ENCODE measurements at places on chromosomes 2 and 18. TPM values are rescaled to one million over a fixed set of nuclear protein-coding genes. Genes with fewer than 3 reads are reported as not detected.
A peak's percentile ranks its signal among the peaks of the same experiment; 100 is the strongest.

Gene PLCL1
- 0.64 TPM for total RNA-seq

Gene LYG2
- total RNA-seq, result not detected

Gene MYO3B
- not detected for total RNA-seq

Gene ATOH8
- 9.1 TPM for total RNA-seq

Gene CDKL4
- 4.3 TPM for total RNA-seq

Gene CYB5A
- 35.4 TPM for total RNA-seq

Gene MCEE
- total RNA-seq, result 14.2 TPM

Gene CKAP2L
- total RNA-seq, result 6.8 TPM

DNA sequence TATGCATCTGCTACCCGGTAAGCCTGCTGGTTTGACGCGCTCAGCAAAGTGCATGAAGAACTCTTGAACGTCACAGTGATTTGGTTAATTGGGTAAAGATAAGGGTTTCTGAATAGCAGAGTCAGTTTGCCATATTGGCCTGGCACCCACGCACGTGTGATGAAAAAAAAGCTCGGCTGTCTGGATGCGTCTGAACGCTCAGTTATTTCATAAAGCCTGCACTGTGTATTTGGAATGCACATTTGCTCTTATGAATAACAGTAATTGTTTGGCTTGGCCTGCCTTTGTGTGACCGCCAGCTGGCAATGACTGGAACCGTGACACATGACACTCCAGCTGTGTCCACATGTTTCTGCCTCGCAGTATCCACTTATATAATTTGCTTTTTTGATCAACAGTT, 129.2 kb upstream of the MEIS1 start:
- no peak for DNase-seq

DNA sequence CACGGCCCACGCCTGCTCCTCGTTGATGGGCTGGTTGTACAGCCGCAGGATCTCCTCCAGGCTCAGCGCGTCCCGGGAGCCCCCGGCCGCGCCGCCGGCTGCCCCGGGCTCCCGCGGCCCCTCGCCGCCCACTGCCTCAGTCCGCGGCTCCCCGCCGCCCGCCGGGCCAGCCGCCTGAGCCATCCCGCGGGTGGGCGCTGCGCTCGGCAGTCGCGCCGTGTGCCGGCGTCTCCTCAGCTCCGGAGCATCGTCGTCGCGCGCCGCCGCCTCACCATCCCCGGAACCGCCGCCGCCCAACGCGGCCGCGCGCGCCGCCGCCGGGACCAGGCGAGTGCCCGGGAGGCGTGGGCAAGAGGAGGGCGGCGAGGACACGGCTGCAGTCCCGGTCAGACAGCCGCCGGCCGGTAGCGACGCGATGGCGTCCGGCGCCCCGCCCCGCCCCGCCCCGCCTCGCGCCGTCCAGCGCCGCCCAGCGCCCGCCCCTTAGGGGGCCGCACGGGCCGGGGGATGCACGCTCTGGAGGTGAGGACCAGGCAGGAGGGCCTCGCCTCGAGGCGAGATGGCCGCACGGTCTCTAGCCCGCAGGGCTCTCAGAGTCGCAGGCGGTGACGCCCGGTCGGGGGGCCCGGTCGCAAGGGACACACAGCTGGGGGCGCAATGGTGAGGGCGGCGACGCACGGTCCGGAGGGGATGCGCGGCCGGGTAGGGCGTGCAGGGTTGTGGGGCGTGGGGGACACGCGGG, at the start of gene SPIRE1:
Gene SPIRE1 (minus strand): TSS at position 424 of the 742 bp plus-strand sequence. CDS start 241 bp downstream, at position 183.
- DNase-seq, result peak; percentile 67

- no peak for DNase-seq
Measured at GRCh38 chr2:51829477-51829876, 797.5 kb upstream of the NRXN1 start.

DNA sequence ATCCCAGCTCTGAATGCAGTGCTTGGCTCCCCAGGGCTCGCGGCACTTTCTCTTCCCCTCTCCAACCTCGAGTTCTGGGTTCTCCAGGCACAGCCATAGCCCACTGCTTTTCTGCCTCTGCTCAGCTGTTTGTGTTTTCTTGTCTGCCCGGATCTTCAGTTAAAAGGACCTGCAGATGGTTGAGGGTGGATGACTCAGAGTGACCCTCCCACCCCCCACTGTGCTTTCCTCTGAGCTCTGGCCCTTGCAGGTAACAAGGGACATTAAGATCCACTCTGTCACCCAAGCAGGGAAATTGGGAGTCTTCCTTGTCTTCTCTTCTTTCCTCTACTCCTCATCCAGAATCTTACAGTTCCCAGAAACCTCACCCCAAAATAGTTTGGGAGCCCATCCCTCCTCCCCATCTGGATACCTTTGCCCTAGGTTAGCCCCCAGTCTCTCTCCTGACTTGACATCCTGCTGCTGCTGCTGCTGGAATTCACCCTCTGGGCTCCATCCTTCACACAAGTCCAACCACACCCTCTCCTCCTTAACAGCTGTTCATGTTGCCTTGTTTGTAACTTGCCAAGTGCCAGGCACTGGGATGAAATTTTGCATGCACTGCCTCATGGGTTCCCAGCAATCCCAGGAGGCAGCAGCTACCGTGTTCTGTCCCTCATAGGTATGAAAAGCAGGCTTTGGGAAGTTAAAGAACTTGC, 157.9 kb upstream of the TTC39C start:
- no peak for DNase-seq

DNA sequence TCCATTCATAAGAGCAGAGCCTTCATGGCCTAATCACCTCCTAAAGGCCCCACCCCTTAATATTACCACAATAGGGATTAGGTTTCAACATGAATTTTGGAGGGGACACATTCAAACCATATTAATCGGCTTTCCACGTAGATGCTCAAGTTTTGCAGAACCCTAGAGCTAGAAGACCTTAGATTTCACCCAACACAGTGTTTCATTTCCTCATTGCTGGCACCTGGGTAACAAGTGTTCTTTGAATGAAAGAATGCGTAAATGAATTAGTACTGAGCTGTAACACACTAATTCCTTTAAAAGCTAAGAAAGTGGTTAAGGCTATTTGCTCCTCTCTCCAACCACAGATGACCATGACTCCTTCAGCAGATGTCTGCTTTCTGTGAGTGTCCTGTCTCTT, 252.5 kb downstream of the SMAD2 start:
- DNase-seq, result no peak

DNA sequence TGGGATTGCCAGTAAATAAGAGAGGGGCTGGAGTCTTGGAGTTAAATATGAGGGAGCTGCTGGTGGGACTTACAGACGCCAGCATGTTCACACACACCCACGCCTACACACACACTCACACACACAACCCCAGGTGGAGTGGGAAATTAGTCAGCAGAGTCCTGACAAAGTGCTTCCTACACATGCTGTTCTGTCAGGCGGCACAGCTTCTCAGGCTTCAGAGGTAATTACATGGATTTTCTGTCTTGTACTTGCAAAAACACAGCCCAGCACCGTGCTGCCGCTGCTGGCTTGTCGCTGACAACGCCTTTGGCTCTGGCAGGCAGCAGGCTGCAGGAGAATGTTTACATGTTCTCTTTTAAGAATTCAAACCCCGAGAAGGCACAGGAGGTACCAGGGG, 1186.3 kb upstream of the CELF4 start:
- no peak for DNase-seq

- DNase-seq, result peak; percentile 55
Measured at GRCh38 chr18:36828157-36828629, 609 bp downstream of the TPGS2 start.

DNA sequence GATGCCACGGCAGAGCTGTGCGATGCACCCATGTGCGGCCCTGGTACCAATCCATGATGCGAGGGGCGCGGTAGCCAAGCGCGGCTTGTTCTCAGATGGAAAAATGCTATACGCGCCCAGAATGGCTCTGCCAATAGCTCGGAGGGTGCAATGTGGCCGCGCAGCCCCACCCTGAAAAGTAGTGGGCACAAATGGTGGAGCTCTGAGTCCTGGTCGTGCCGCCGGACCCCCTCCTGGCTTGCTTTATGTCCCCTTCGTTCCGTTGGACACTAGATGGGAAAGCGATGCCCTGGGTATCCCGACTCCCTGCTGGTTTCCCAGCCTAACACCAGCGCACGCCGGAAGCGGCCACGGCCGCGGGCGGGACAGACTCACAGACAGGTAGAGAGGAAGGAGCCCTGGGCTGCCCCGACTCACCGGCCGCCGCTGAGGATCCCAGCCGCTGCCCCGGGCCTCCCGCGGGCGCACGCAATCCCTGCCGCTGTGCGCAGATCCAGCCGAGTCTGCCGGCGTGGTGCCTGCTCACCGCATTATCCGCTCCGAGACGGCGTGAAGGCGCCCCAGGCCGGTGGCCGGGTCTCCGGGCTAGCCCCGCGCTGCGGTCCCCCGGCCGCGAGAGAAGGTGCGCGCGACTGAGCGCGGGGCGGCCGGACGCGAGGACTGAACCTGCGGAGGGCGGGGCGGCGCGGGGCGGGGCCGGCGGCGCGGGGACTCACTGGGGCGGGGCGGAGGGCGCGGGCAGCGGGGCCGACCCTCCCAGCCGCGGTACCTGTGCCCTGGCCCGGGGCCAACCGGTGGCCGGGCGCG, at the start of gene CDC42EP3:
Gene CDC42EP3 (minus strand): TSS at position 634 of the 807 bp plus-strand sequence. CDS start 25,055 bp downstream, outside the sequence.
- no peak for DNase-seq

GRCh38 chr18:28007841-28008240, 169.1 kb downstream of the CDH2 start:
- no peak for DNase-seq

- no peak for DNase-seq
Measured at GRCh38 chr18:27428716-27429475, 243.8 kb upstream of the CHST9 start.

GRCh38 chr2:82139979-82140611, 1835.5 kb upstream of the LRRTM1 start:
- no peak for DNase-seq

GRCh38 chr2:200310545-200310971, 4.1 kb downstream of the SPATS2L start:
- DNase-seq, result peak; percentile 32

GRCh38 chr2:196073521-196073920, 4.9 kb upstream of the DNAH7 start:
- DNase-seq, result no peak

- DNase-seq, result no peak
Measured at GRCh38 chr2:85862426-85862825, 26.4 kb downstream of the ST3GAL5 start.

DNA sequence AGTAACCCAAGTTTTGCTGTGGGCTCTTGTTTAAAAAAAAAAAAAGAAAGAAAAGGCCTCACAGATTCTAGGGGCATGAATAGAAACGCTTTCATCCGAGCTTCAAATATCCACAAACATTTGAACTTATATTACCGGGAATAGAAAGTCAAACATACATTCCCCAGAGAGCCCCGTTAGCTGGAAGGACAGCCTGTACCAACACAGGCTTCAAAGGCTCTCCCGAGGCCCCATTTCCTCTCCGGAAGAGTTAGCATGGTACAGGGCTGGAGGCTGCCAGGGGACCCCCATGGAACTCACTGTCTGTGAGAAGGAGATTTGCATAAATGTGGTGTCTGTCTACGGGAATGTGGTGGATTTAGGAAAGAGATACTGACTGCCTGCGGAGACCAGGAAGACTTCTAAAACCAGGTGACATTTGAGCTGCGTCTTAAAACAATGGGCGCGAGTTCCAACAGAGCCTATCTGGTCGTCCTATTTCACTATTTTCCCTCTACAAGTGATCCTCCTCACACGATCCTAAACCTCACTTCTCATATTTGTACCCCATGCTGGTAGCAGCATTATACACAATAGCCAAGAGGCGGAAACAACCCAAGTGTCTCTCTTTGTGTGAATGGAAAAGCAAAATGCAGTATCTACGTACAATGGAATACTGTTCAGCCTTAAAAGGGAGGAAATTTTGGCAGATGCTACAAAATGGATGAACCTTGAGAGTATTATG, 820 bp upstream of the MATN3 start:
- DNase-seq, result no peak

- DNase-seq, result no peak
Measured at GRCh38 chr2:70705160-70705850, 62.7 kb downstream of the ADD2 start.

- DNase-seq, result no peak
Measured at GRCh38 chr18:5451150-5451549, 92.6 kb downstream of the EPB41L3 start.

DNA sequence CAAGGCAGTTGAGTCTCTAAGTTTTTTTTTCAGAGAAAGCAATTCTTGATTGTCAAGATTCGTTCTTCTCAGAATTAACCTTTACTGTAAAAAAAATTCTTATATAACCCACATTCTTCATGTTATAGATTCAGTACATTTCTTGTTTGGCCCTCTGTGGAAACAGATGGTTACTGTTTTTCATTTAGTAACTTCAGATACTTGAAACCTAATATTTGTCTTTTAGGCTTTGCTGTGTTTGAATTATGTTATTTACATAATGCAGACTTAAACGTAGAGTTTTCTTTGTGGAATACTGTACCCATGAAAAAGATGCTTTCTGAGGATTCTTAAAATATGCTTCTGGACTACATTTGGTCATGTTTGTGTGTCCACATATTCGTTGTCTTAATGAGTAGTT, 48.2 kb downstream of the EML4 start:
- DNase-seq, result no peak

DNA sequence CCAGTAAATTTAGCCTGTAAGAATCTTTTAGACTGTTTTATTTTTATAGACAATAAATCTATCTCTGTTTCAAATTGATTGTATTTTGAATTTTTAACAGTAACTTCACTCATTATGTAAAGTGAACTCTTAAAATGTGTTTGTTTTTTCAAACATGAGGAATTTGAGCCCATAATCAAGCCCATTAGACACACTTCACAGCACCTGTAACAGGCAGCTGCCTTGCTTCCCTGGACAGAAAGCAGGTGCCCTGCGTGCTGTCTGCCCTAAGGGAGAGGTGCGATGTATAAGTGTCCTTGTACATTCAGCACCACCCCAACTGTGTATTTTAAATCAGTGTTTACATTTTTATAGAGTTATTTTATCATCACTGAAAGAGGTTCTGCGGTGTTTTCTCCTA, 186.5 kb upstream of the TPO start:
- no peak for DNase-seq
